ENCODE measurements at places on chromosomes 16 and 17. TPM values are rescaled to one million over a fixed set of nuclear protein-coding genes. Genes with fewer than 3 reads are reported as not detected.

GRCh38 chr16:88561485-88562359 is 8.5 kb upstream of the ZC3H18 start:
- DNase-seq, result peak; percentile 83

Gene PRCD
- not detected for total RNA-seq

DNA sequence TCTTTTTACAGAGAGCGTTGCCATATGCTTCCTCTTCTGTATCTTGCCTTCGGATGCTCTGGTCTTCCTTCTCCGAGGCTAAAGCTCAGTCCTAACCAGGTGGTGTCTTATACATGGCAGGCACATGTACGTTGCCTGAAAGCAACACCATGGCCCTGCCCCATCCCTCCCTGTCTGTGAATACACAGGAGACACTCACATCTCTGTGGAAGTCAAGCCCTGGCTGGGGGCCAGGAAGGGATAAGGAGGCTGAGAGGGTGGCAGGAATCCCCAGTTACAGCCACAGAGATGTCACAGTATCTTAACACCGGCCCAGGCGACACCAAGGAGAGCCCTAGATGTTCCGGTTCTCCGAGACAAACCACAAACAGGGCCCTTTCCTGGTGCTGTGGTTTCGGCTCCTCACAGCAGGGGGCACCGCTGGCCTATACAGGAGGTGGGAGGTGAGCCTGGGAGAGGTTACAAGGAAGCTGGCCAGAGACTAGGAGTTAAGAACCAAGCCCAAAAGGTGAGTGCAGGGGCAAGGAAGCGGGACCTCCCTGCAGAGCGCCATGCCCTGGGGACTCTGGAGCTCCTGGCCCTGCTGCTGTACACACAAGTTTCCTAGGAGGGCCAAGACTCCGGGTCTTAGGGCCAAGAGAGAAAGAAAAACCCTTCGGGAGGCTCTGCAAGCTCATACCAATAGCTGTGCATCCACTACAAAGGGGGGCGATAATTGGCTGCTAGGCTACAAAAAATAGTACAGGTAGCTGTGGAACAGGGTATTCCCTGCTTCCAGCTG is 41.7 kb downstream of the SRL start:
- peak; percentile 72 for DNase-seq

DNA sequence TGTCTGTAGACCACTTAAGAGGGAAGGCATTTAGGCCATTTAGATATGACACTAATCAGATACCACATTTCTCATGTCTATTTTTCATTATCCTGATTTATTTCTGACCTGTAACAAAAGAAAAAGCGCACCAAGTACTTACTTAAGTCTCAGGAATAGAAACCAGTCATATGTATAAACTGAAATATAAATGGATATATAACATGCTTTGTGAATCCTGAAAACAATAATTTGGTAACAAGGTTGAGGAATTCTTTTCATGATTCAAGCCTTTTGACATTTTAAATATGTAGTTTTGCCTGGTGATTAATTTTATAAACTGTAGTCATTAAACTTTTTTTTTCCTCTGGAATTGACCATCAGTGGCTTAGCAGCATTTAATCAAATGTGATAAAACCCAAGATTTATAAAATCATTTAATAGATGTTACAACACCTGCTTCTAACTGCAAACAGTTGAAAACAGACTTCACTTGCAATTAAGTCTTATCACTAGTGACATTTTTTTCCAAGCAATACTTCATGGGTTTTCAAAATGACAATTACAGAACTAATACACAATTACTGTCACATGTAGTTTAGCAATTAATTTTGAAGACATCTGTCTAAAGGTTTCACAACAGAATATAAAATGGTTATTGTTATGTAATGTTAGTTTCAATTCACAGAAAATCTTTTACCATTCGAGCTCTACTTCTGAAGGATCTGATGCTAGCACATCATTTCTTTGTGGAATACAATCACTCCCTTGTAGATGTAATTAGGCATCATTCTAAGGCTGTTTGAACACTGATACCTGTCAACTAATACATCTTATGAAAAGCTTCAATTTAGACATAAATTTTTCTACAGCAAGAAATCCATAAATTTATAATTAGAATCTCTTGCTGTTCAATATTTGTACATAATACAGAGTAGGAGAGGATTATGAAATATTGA is 110.3 kb downstream of the TOX3 start:
- DNase-seq, result no peak

Gene SLC6A4
- not detected for total RNA-seq

DNA sequence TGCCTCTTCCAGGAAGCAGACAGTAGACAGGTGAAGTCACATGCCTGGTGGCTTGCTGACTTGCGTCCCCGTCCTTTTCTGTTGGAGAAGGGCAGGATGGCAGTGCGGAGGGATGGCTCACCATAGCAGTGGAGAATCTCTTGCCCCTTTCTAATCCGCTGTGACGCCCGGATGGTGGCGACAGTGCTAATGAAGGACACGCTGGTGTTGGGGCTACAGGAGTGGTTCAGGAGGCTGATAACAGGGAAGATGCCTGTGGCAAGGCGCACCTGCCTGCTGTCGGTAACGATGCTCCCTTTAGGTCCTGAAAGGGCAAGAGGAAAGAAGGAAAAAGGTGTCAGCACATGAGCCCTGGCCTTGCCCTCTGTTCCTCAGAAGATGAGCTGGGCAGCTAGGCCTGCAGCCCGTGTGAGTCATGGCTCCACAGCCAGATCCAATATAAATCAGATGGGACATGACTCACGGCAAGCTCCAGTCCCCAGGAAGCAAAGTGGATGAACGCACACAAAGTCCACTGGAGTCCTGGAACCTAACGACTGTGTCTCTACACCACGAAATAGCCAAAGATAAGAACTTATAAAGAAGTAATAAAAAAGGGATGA is 25.5 kb downstream of the SERPINF1 start:
- no peak for DNase-seq

Gene SBK1
- total RNA-seq, result 0.85 TPM

Gene GDE1
- 25.2 TPM for total RNA-seq

Gene SCRN2
- 24.3 TPM for total RNA-seq

- peak; percentile 80 for DNase-seq
Measured at GRCh38 chr16:14354561-14355351, 275.3 kb downstream of the PARN start.

- DNase-seq, result peak; percentile 89
Measured at GRCh38 chr17:8991514-8992285, 26.2 kb upstream of the PIK3R5 start.

GRCh38 chr16:60611844-60612243 is 1424.4 kb downstream of the CDH8 start:
- no peak for DNase-seq

DNA sequence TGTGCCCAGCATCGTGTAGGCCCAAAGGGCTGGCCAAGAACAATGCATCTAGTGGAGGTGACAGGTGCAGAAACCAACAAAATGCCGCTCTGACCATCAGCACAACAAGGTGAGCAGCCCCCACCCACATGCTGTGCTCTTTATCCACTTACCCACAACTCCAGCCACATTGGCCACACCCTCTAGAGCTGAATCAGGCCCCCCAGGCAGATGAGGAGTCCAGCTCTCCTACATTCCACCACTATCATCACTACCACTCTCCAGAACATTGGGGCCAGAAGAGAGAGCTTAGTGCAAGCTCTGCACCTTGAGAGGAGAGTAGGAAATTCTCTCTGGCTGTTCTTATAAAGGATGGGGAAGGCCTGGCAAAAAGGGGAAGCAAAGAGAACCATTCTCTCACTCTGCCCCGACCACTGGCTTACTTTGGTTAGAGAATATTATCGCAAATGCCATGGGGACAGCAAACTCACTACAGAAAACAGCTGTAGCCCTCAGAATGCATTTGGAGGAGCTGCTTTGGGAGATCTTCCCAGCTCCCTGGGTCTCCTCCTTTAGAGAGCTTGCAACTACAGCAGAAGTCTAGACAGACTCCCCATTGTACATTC is 75.0 kb downstream of the TMEM132E start:
- no peak for DNase-seq

GRCh38 chr17:17978481-17979424 is 6.1 kb downstream of the DRC3 start:
- no peak for DNase-seq

DNA sequence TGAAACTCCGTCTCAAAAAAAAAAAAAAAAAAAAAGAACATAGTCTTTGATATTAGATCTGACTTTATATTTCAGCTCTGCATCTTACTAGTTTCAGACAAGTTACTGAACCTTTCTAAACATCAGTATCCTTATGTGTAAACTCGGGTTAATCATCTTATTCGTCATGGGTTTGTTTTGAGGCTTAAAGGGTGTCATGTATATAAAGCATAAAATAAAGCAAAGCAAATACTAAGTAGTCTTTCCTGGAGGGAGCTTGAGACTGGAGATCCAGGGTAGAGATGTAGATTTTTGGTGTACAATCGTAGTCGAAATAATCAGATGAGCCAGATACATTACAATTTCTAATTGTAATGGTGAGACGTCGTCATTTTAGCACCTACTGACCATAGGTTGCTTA is 7.8 kb downstream of the BCAS3 start:
- no peak for DNase-seq
